HepG2 (cell line): ENCODE measurements at places on chromosomes 7 and 10. TPM values are rescaled to one million over a fixed set of nuclear protein-coding genes. Genes with fewer than 3 reads are reported as not detected.

- DNase-seq: no peak
These were observed 168.6 kb downstream of the C7orf25 start for GRCh38 chr7:42743077-42743858.

GRCh38 chr10:74381291-74381853 lies 230.4 kb downstream of the ADK start:
- no peak for DNase-seq

WEE2 gene
- not detected in 2 replicates for polyA plus RNA-seq

DNA sequence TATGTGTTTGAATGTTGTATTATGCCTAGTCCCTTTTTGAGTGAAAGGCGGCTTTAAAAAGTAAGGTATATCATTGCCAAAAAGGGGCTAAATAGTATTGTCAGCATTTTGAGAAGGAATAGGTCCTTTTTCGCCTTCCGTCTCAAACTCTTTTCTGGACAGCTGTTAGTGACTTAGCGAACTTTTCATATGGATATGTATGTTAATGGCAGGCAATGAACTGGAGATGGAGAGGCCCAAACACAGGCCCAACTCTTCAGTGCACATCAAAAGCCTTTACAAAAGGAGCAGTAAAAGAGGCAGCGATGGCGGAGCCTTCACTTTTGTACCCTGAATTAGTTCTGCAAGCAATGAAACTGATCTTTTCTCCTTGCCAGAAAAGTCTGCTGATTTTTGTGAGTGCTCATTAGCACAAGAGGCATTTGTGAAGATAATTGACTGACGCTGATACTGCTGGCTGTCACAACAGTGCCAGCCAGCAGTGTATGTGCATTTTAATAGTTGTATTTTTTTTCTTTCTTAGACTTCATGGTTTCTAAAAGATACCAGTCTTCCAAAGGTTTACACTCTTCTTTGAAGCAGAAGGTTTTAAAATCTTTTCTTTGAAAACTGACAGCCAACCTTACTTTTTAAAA lies 243.7 kb upstream of the SP8 start:
- no peak for DNase-seq

FRMPD2 gene
- 0.27 and 0.45 TPM in 2 replicates for polyA plus RNA-seq

- DNase-seq: no peak
These were observed 64.5 kb downstream of the NAMPT start for GRCh38 chr7:106220307-106220706.

ARHGEF35 gene
- 0.03 TPM in 1 of 2 replicates, not detected in the other for polyA plus RNA-seq

GRCh38 chr10:34477249-34477648 lies 337.8 kb downstream of the PARD3 start:
- no peak for DNase-seq

GRCh38 chr10:92969151-92969550 lies 91.4 kb upstream of the CYP26C1 start:
- DNase-seq: no peak

DNA sequence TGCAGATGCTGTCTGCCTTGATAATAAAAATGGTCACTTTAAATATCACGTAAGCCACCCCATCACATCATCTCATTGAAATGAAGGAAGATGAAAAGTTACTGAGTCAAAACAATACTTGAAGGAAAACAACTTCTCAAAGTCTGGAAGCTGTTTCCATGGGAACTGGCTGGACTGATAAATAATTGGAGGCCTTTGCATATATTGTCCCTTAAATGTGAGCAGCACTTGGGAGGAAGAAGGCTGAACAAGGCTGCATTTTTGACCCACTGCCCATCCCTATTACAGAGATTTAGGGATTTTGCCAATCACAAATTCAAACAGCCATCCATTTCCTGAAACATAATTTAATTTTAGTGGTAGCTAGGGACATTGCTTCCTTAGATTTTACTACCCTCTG lies 18.2 kb upstream of the MAGI2 start:
- no peak for DNase-seq

CAMK2B gene
- polyA plus RNA-seq: 0.20 and 0.48 TPM in 2 replicates

VSIR gene
- 3.2 and 3.8 TPM in 2 replicates for polyA plus RNA-seq

CASD1 gene
- 23.4 and 32.6 TPM in 2 replicates for polyA plus RNA-seq

DNA sequence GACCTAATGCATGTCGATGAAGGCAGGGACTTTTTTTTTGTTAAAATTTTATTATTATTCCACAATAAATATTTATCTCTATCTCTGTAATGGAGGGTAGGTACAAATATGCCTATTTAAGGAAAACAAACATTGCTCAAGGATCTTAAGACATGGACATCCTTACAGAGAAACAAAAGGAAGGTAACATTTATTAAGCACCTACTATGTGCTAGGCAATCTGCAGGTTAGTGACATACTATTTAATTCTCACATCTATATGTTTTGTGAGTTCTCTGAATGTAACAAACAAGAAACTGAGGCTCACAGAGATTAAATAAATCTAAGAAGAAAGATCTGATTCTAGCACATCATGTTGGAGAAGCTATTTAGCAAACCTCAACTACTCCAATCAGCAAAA lies 32.1 kb downstream of the LMOD2 start:
- DNase-seq: no peak

DNA sequence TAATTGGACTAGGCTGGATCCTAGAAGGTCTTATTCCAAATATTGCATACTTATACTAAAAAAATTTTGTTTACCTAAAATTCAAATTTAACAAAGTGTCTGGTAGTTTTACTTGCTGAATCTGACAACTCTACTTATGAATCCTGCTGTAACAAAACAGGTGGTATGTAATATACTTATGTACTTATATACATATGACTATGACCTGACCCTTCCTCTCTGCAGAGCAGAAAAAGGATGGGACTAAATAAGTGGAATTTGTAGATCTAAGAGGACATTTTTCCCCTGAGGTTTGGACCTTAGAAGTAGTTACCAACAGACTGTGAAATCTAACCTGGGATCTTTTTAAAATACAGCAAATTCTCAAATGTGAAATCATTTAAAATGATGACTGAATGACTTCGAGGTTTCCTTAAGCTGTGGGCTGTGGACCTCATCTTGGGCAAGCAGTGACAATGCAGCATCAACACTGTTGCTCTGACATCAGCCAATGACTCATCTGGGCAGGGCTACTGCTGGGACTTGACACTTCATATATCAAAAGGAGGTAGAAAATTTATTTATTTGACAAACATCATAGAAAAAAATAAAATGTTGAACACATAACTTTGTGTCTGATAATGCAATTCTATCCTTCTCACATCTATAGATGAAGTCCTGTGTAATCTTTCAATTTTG lies 73.6 kb downstream of the RELN start:
- DNase-seq: no peak

DNA sequence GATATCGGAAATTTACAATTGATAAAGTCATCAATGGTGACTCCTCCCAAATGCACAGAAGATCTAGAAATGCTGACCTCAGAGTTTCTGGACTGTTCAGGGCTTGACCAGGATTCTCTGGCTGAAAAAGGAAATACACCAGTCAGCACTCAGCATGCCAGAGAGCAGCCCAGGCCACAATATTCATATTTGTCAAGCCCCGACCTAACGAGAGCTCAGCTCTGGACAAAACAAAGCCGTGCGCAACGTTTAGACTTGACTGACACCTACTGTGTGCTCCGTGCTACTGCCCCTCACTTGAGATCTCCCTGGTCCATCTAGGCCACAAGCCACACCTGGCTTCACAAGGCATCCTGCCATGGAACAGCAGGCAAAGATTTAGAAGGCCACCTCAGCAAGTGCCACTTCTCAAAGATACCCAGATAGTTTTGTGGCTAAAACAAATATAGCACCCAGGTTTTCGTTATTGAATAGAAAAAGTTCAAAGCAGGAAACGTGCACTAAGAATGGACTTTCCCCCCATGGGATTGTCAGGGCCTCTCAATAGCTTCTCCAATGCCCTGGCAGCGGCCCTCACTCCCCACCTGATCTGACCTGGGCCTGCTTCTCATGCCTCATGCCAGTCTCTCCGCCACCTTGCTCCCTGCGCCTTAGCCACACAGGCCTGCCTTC lies 218.3 kb downstream of the FAM107B start:
- DNase-seq: peak; percentile 68

VKORC1L1 gene
- 15.3 and 16.5 TPM in 2 replicates for polyA plus RNA-seq

PTPN20 gene
- polyA plus RNA-seq: not detected in 2 replicates

NPSR1 gene
- polyA plus RNA-seq: not detected in 2 replicates

GRCh38 chr7:31679574-31680305 lies 7.3 kb upstream of the PPP1R17 start:
- DNase-seq: no peak

- no peak for DNase-seq
These were observed 149.4 kb downstream of the WDR37 start for GRCh38 chr10:1205450-1206030.

TMEM213 gene
- not detected in 2 replicates for polyA plus RNA-seq

ICA1 gene
- not detected in 2 replicates for polyA plus RNA-seq

DLX5 gene
- polyA plus RNA-seq: not detected in 2 replicates

- DNase-seq: no peak
These were observed 295.4 kb upstream of the KAT6B start for GRCh38 chr10:74530981-74531380.

COL17A1 gene
- polyA plus RNA-seq: 0.03 and 0.13 TPM in 2 replicates

- no peak for DNase-seq
These were observed 28.5 kb downstream of the DNAJB9 start for GRCh38 chr7:108598153-108598552.

GRCh38 chr7:78151229-78151628 lies 352.7 kb downstream of the PHTF2 start:
- DNase-seq: no peak

VWDE gene
- polyA plus RNA-seq: 0.07 and 0.12 TPM in 2 replicates

- DNase-seq: no peak
These were observed 438.1 kb upstream of the NRP1 start for GRCh38 chr10:33772370-33773252.

- DNase-seq: peak; percentile 65
These were observed 871 bp upstream of the GTF2IRD1 start for GRCh38 chr7:74452748-74453321.

RAB11FIP2 gene
- polyA plus RNA-seq: 3.5 and 4.7 TPM in 2 replicates

DNA sequence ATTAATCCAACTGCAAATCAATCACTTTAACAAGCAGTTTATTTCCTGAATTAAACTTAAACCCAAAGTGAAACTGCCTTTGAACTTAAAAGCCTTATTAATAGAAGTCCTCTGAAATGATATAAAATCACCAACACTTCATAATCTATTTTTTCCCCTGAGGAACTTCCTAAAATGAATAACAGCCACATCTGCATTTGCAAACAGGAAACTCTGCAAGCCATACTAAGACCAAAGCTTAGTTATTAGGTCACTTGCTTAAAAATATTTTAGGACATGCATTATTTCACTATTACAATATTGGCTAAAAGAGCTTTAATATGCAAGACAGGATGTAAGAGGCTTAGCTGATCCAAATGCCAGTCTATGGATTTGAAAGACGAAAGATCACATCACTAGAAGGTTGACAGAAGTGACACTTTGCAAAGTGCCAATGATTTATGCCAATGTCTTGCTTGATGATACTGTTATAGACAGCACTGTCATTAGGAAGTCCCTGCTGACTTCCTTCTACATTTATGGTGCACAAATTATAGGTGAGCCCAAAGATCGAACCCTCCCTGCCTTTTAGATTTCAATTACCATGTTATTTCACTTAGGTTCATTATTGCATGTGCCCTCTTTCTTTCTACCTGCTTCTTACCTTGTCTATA lies 99.9 kb upstream of the SKAP2 start:
- DNase-seq: no peak

- DNase-seq: no peak
These were observed 187.4 kb downstream of the NEBL start for GRCh38 chr10:20709708-20710107.

FAM200A gene
- polyA plus RNA-seq: 4.7 and 5.4 TPM in 2 replicates

CNNM1 gene
- polyA plus RNA-seq: 4.3 and 4.8 TPM in 2 replicates

INHBA gene
- not detected in 2 replicates for polyA plus RNA-seq

SSC4D gene
- polyA plus RNA-seq: 33.3 and 48.2 TPM in 2 replicates

- DNase-seq: peak; percentile 68
These were observed 11.6 kb downstream of the CFAP43 start for GRCh38 chr10:104220522-104220921.

GDF10 gene
- polyA plus RNA-seq: 0.03 TPM in 1 of 2 replicates, not detected in the other

- peak; percentile 62 for DNase-seq
These were observed at the start of gene LIMK1 for GRCh38 chr7:74083117-74083876. TSS of gene LIMK1 (plus strand) at chr7:74083804. CDS start at chr7:74083991, 187 bp downstream.

SEC24C gene
- polyA plus RNA-seq: 66.4 and 74.3 TPM in 2 replicates

DNA sequence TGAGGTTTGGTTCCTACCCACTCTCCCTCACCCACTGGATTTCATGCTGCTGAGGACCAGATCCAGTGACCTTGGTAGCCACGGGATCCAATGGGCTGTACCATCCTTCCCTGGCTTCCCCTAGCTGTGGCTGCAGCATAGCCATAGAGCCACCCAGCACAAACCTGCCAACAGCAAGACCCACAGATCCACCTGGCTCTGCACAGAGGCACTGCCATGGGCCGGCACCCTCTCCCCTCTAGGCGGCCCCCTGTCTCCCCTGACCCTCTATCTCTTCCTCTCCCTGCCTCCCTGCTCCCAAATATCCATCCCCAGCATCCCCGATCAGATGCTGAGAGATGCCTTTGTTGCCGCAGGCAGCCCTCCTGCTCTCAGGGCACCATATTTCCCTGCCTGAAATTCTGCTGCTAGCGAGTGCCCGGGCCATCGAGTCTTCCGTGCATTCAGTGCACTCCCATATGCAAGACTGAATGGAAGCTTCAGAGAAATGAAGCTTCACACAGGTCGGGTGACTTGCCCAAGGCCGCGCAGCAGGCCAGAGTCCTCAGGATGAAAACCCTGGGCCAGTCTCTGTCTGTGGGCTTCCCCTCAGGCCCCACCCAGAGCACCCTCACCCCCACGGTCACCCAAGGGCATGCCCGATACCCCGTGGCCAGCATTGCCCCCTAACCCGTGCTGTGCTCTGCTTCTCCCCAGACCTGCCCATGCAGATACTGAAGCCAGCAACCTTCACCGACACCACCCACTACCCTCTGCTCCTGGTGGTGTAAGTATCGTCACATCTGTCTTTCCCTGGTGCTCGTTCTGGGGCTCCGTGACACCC lies 130.8 kb downstream of the PAXIP1 start:
- no peak for DNase-seq

ADAM22 gene
- 1.3 and 1.9 TPM in 2 replicates for polyA plus RNA-seq

DNA sequence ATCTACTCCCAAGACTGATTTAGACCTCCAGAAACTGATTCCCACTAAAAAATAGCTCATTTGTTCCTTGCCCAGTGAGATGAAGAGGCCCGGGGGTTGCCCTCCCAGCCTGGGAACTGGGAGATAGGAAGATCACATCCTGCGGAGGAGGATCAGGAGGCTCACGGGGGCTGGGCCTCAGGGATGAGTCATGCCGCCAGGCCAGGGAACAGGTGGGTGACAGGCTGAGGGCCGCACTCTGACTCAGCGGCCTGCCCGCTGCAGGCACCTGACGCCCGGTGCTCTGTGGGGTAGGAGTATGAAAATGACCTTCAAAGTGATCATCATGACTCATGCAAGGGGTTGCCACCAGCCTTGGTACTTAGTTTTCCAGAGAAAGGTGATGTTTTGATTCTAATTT lies 104.5 kb upstream of the ZPBP start:
- peak; percentile 58 for DNase-seq

DNA sequence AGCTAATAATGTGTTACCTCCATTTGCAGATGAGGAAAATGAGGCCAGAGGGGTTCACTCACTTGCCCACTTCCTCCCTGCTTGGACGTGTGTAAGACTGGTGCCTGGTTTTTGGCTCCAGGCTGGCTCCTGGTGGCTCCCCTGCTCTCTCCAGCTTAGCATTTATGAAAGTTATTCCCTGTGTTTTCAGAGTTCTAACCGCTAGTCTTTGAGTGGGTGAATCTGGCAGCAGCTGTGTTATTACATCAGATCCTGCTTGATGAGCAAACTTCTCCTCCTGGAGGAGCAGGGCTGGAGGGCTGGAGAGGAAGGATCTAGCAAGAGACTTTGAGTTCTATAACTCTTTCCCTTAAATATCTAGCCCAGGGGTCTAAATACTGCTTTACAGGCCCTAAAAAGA lies 80.9 kb upstream of the AGBL3 start:
- DNase-seq: no peak

MET gene
- polyA plus RNA-seq: 20.4 and 21.8 TPM in 2 replicates

HECW1 gene
- polyA plus RNA-seq: not detected in 2 replicates
